ENCODE measurements at places on chromosomes 4 and X.
A peak's percentile ranks its signal among the peaks of the same experiment; 100 is the strongest.

DNA sequence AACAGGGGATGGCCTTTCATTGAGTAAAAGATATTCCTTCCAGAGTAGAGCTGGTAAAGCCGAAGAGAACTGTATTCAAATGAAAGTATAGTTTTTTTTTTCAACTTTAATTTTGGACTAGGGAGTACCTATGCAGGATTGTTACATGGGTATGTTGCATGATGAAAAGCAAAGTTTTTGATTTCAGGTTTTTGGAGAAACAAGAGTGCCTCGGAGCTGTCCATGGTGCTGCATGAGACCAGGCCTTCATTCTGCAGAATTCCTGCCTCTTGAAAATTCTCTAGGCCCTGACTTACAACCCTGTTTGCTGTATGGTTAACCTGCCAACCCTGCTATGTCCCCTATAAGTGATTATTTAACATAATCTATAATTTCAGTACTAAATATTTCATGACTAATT is 1065.7 kb upstream of the FTHL17 start:
- DNase-seq, result no peak

DNA sequence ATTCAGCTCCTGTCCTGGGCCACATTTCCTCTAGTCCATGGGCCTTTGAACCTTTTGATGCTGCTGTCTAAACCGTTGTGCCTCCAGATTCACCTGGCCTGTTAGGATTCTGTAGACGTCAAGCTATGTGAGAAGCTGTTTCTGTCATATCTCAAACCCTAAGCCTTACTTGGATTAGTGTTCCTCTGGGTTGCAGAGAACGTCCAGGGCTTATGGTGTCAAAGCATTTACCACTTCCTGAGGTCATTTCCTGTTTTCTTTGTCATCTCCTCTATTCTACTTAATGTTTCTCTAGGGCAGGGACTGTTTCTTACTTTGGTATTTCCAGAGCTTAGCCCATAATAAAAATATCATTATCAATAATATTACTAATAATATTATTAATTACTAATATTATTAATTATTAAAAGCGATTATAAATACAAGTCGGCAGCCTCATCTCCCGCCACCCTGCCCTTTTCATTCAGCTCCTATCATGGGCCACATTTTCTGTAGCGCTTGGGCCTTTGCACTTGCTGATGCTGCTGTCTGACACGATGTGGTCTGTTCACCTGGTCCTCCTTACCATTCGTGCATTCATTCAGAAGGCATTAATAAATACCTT is 19.1 kb downstream of the PRIMPOL start:
- no peak for DNase-seq

- no peak for DNase-seq
Observed at GRCh38 chr4:151679231-151679630, 81.6 kb downstream of the GATB start.

- peak; percentile 32 for DNase-seq
Observed at GRCh38 chrX:135000516-135000915, 9.7 kb downstream of the SMIM10 start.

DNA sequence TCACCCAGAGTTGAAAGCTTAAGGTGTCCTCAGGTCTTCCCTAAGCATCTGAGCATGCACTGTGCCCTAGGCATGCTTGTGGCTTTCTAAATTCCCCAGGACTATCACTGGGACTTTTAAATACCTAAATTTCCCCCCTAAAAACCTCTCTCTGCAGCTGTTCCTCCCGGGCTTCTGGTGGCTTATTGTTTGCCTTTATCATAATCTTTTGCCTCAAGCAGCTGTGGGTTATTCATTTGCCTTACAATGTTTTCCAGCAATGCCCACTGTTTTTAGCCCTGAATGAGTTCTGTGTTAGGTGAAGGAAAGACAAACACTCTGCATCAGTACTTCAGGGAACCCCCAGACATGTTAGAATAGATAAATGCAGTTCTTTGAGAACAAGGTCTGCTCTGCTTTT is 455.0 kb downstream of the ZIC3 start:
- no peak for DNase-seq

DNA sequence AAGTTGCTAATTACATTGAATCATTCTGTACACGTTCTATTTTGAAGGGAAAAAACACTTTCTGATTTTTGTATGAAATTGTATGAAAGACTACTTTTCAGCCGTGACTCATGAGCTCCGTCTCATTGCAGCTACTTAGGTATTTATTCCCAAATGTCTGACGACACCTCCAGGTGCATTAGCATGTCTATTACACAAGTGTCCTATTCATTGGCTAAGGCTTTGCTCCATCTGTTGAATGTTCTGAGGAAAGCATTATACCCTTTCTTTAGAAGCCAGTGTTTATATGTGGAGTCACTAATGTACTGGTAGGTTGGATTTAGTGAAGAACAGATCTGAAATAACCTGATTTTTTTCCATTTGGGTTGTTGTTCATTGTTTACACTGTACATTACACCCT is 51.8 kb downstream of the MAP7D3 start:
- DNase-seq, result no peak

GRCh38 chr4:6989331-6989923 is 53.7 kb upstream of the TADA2B start:
- no peak for DNase-seq

- no peak for DNase-seq
Observed at GRCh38 chr4:161988946-161989345, 174.9 kb downstream of the FSTL5 start.

DNA sequence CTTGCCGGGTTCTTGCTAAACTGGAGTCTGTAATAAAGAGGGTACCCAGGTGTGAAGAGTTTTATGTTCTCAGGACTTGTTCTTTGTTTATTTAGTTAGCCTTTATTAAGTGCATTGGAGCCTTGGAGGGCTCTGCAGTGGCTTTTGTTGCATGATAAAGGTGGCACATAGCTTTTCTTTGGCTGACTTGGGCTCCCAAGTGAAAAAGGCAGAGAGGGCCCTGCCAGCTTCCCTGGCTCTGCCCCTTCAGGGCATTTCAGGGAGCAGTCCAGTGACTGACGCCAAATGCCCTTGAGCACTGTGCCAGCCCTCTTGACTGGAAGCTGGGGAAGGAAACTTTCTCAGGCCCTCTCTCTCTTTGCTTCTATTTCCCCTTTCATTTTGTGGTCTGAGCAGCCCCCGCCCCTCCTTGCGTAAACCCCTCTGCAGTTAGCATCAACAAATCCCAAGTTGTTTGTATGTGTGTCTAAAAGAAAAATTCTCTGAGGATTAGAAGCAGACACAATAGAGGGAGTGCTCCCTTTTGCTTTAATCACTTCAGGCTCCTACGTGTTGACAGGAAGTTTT is 152.2 kb downstream of the NHS start:
- DNase-seq, result no peak

GRCh38 chrX:119147486-119147885 is 19.9 kb upstream of the KIAA1210 start:
- DNase-seq, result no peak

- DNase-seq, result no peak
Observed at GRCh38 chr4:11719879-11720278, 291.2 kb upstream of the HS3ST1 start.

GRCh38 chr4:153890761-153891160 is 101.9 kb upstream of the SFRP2 start:
- no peak for DNase-seq

DNA sequence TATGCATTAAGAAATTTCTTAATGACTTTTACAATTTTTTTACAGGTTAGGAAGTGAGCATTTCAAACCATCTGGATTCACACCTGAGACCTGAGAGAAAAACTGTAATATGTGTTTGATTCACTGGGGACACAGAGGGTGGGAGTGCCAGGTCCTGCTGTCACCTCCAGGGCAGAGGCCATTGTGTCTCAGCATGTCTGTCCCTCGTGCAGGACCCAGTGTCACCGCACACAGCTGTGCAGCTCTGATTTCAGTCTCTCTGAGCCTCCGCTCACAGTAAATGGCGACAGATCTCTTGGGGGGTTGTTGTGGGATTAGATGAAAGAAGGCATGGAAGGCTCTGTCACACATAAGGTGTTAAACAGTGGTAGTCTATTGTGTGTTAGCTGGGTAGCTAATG is 23.0 kb upstream of the CLDN24 start:
- no peak for DNase-seq

DNA sequence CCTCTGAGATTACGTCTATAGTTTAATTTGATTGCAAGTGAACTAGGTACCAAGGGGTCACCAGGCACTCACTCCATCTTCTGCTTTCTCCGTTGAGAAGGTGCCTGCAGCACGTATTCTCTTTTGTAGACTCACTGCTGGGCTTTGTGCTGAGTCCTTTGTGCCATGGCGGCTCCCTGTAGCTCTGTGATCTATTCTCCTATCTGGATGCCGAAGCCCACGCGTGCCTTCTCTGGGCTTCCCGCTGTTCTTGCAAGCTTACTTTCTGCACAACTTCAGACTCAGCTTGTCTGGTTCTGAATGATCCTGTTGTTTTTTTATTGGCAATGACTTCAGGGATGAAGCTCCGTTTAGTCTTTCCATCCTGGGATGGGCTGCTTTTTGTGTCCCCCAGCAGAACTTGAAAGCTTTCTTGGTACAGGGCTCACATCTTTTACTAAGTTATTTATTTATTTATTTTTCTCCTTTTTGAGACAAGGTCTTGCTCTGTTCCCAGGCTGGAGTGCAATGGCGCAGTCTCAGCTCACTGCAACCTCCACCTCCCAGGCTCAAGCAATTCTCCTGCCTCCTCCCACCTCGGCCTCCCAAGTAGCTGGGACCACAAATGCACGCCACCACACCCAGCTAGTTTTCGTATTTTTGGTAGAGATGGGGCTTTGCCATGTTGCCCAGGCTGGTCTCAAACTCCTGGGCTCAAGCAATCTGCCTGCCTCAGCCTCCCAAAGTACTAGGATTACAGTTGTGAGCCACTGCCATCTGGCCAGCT is 100.9 kb upstream of the NKX1-1 start:
- no peak for DNase-seq

- DNase-seq, result no peak
Observed at GRCh38 chr4:22903913-22904312, 211.2 kb downstream of the GBA3 start.

DNA sequence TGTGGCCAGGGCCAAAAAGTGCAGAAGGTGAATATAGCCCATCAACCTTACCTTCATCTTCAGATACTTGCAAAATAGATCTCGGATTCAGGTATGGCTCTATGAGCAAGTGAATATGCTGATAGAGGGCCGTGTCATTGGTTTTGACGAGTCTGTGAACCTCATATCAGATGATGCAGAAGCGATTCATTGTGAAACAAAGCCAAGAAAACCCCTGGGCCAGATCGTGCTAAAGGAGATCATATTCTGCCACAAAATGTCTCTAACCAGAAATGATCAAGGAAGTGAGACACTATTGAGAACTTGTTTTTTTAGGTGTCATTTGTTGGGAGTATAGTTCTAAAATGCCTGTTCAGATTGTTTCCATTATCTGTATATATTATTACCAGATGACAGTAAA is 48.3 kb downstream of the PDK3 start:
- DNase-seq, result no peak

Measured in hepatic stellate cell (primary cell).